SK-N-MC (cell line): ENCODE measurements at places on chromosomes 5 and 9.

DNA sequence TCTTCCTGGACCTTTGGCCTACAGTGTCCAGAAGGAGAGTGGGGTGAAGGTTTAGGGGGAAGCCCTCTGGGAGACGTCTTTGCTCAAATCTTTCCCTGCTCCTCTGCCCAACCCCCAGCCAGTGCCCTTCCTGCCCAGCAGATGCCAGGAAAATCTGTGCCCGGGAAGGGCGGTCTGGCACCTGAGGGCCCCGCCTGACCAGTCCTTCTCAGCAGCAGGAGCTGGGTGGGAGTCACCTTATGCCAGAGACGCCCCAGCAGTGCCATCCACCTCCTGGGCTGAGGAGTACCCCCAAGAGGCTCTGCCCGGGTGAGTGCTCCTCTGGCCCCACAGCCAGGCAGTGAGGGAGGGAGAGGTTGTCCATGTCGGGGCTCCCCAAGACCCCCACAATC, 14.9 kb upstream of the CERCAM start:
- DNase-seq, result no peak

DNA sequence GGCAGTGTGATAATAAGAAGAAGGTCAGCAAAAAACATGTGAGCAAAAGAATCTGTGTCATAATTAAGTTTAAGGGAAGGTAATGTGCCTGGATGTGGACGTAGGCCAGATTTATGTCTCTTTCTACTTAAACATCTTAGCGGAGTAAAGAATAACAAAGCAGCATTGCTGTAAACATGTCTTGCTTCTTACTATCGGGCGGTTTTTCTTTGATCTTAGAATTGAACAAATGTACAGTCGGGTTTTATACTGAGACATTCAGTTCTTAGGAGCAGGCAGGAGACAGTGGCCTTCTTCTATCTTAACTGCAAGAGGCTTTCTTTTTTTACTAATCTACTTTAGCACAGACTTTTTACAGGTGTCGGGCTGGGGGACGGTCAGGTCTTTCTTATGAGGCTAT, 40.4 kb upstream of the FLT4 start:
- DNase-seq, result no peak

DNA sequence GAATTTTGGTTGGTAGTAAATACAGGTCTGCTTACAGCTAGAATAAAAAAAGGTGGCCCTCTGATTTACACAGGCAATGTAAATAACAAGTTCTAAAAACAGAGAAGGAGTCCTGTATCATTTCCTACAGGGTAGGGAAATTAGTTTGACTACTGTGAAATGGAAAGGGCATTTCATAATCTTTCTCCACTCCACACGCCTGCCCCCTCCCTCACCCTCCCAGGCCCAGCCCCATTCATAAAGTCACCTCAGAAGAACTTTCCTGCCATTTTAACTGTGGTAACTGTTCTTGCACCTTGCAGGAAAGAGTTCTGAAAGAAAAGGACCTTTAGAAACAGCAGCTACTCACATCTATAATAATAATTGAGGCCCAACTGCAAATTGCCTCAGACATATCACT, 69.7 kb downstream of the MEF2C start:
- no peak for DNase-seq

- no peak for DNase-seq
Observed at GRCh38 chr5:124702525-124702924, 43.9 kb downstream of the ZNF608 start.

DNA sequence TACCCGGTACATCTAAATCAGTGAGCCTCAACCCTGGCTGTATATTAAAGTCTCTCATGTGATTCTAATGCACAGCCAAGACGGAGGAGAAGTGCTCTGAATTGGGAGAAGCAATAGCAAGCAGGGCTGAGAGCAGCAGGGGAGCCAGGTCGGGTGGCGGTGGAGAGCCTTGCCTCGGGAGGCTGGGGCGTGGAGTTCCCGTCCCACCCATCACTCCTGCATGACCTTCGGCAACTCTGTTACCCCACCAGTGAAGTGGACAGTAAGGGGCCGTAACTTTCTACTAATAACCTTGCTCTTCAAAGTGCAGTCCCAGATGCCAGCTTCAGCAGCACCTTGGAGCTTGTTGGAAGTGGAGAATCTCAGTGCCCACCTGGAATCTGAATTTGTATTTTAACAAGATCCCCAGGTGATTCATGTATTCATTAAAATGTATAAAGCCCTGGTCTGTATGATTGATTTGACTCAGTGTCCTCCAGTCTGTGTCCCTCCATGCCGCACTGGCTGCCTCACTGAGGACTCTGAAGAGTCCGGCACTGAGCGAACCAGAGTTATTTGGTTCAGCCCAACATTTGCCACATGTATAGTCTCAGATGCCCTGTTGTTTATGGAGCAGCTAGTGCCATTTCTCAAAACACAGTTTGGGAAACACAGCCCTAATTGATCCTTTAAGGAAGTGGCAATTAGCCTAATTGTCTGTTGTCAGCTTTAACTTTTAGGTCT, 6.5 kb downstream of the ERGIC1 start:
- DNase-seq, result no peak

DNA sequence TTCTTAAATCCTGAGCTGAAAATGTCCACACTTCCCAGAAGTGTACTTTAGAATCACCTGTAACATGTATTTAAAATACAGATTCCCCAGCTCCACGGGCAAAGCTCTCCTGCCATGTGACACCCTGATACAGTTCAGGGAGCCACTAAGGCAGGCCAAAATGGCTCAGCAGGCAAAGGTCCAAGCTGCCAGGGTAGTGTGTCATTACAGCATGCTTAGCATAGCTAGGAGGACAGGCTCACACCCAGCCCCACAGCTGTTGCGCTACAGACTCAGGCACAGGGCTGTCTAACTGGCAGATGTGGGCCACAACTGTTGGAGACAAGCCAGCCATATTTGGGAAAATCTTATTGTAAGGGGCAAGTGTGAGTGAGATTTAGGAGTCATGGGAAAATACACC, 73.0 kb downstream of the C9orf85 start:
- no peak for DNase-seq

DNA sequence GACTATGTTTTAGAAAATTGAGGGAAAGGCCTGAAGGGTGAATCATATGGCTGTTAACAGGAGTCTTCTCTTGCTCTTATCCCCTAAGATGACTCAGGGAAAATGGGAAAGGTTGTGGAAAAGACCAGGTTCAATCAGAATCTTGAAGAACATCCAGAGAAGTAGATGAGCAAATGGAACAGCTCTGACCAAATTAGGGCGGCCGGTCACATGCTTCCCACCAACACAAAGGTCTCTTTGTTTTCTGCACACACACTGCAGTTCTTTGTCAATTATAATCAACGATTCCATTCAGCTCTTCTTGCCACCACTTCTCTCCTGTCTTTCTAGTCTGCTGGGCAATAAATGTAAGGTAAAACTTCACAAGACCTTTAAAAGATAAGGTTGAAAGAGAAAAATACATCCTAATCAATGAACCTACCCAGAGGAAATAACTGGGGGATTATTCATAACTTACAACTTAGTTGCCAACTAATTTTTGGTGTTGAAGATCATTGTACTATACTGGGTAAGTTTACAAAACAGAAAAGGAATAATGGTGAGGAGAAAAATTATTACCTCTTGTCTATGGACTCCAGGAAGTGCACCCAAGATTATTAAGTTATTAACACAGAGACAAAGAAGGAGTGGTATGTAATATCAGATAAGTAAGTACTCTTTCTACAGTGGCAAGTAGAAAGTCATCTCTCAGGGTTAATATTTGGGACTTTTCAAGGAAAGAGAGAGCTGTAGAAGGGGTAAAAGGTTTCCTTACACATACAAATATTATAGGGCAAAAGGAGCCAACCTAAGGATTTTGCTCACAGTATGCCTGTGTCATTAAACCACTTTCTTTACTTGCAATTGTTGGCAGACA, 441.9 kb upstream of the PIK3R1 start:
- no peak for DNase-seq

GRCh38 chr9:134764473-134765269, 115.9 kb upstream of the FCN2 start:
- no peak for DNase-seq

- DNase-seq, result no peak
Observed at GRCh38 chr5:181041043-181041442, 977 bp downstream of the BTNL9 start.

DNA sequence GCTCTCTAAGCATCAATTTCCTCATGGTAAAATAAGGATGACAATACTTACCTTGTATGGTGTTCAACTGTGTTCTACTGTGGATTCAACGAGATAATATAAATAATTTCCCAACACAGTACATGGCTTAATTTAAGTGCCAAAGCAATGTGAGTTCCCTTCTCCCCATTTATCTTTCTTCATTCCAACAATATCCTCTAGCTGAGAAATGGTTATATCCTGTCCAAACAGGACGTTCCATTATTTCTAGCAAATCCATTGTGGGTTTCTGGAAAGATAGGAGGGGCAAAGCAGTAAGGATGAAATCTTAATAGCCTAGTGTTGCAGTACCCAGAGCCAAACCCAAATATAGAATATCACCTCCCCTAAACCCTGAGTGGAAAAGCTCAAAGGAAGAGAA, 22.0 kb downstream of the ABCA1 start:
- no peak for DNase-seq

DNA sequence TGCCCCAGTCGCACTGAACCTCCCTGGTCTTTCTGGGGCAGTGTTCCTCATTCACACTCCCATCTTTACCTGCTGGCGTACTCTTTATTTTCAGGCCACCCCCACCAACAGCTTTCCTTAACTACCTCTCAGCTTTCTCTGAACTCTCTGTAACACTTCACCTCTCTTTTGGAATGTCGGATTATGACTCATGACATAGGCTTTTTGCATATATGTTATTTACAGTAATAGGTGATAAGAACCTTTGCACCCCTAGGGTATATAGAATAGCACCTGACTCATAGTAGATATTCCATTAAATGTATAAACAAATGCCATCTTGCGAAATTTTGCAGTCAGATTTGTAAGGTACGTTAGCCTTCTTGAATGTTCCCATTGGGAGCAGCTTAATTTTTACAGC, 52.9 kb upstream of the MIER3 start:
- DNase-seq, result no peak

DNA sequence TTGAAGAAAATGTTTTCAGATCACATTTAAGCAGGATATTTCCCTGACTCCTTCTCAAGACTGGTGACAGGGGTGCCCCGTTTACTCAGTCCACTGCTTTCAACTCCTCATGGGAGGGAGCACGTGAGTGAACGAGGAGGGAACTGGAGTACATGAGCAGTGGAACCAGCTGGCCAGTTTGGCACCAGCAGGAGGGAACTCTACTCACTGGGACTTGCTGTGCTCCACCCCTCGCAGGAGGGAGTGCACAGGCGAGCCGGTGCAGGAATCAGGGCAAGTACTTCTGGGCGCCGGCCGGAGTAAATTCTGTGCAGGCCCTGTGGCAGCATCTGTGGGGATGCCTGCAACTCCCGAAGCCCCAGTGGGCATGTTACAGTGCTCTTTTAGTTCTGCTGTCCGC, 1941.1 kb upstream of the C9orf72 start:
- DNase-seq, result no peak

GRCh38 chr5:157582731-157583620, 7.4 kb upstream of the ADAM19 start:
- DNase-seq, result no peak

DNA sequence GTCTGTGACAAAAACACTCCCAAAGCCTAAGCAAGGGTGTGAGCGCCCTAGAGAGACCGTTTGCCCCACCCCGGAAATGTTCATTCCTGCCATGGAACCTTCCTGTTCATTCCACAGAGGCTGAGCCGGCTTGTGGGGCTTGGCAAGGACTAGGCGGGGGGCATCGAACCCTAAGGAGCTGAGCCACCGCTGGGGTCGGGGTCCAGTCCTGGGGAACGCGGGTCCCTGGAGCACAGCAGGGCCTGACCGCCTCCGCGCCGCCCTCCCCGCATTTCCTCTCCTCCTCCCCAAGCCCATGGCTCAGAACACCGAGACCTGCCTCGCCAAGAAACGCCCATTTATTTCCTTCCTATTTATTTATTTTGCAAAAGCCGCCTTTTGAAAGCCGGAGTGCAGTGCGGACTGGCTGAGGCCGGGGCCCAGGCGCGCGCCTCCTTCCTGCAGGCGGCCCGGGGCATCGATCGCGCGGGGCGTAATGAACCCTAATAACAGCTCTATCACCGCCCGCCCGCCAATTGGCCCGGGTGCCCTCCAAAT, 228.9 kb upstream of the IRX4 start:
- no peak for DNase-seq

DNA sequence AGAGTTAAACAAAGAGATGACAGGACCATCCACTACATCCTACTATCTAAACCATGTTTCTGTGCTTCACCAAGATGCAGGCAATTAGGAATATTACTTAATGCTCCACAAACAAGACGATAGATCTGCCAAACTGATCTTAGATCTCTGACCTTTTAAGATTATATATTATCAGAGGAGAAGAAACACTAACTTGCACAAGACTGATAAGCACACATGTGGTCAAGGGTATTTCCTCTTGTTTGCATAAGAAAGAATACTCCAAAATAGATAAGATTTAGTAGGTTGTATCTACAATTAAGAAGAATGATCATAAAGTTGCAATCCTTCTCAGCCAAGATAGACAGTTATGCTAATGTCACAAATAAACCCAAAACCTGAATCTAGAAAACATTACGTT, 601.0 kb upstream of the ACO1 start:
- DNase-seq, result no peak

DNA sequence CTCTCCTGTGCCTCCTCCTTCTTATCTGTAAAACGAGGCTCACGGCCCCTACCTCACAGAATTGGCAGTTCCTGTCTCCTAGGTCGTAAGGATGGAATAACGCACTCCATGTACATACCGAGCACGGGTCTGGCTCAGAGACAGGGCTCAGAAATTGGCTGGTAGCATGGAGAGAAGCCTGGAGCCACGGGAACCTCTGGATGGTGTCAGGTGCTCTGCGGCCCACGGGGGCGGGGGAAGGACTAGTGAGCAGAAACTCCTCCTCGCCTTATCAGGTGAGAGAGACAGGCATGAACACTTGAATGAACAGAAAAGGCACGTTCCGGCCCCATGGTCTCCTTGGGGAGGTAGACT, 15.4 kb upstream of the C5orf47 start:
- no peak for DNase-seq

- DNase-seq, result no peak
Observed at GRCh38 chr5:75536147-75536546, 24.5 kb downstream of the POLK start.

- DNase-seq, result no peak
Observed at GRCh38 chr5:44875661-44876605, 67.2 kb downstream of the MRPS30 start.

DNA sequence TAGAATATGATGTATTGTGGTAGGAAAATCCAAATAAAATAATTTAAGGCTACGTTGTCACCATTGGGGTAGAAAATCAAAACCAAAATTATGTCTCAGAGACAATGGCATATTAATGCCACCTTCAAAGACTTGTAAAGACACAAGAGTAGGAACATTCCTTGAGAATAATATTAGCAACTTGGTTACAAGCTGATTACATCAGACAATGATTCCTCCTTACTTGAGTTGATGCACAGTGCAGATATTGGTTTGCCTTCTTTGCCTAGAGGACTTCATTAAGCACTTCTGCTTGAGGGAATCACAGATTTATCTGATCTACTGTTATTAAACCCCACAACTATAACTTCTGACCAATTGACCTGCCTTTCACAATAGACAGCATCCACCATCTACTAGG, 500.2 kb downstream of the CDH9 start:
- no peak for DNase-seq
